Uterus (tissue), 4 donors: ENCODE measurements at places on chromosomes 1 and 21. TPM values are rescaled to one million over a fixed set of nuclear protein-coding genes. Genes with fewer than 3 reads are reported as not detected.

DNA sequence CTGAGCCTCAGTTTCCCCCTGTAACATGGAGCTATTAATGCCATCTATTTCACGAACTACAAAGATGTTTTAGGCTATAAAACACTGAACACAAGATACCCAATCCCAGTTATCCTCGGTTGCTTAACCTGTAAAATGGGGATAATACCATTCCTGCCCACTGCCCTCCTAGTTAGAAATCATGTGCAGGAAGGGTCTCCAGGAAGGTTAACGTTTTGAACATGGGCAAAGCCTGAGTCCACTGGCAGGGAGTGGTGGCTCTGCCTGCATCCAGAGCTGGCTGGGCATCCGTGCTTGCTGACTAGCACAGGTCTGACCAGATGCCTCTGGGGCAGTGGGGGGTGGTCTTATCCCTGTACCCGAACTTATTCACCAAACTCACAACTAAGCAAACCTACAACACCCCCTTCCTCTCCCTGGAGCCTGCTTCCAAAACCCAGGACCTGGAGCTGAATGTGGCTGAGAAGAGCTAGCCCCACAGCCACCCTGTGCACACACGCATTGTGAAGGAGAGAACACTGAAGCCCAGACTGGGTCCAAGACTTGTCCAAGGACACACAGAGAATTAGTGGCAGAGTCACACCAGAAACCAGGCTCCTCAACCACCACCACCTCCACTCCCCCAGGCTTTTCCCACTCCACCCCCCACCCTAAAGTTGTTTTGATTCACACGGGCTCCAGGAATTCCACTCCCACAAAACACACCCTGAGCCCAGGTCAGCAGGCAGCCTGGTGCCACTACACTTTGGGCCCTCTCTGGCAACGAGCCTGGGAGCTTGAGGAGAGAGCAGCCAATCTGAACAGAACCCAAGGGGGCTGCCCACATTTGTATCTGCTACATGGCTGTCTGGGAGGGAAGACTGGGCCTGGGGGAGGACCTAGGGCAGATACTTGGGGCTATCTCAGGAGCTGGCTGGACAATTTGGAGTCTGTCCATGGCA is 1.6 kb downstream of the E2F2 start:
- no peaks in the 10 kb centered on the region for H3K36me3 ChIP-seq
- no peak overlapping the region for H3K4me3 ChIP-seq
- H3K27me3 ChIP-seq, result no peaks in the 10 kb centered on the region

DNA sequence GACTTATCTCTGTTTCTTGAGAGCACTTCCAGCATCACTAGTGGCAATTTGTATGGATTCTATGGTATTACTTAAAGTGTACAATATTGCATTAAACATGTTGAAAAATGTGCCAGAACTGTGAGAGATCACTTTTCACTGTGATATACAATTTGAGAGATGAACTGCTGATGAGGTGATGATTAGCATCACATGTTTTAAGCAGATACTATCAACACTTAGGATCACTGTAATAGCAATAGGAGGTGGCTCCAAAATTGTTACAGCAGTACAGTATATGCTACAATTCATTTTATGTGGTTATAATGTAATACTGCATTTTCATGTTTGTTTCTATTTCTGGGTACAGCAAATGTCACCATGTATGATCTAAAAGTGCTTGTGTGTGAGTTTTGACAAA is 570.0 kb downstream of the PTPRC start:
- no peak overlapping the region for H3K4me3 ChIP-seq
- no peaks in the 10 kb centered on the region for H3K36me3 ChIP-seq
- no peaks in the 10 kb centered on the region for H3K4me1 ChIP-seq
- H3K27ac ChIP-seq, result no peak overlapping the region
- no peak for DNase-seq
- H3K27me3 ChIP-seq, result no peaks in the 10 kb centered on the region

The PAX7 gene
- total RNA-seq, result not detected

DNA sequence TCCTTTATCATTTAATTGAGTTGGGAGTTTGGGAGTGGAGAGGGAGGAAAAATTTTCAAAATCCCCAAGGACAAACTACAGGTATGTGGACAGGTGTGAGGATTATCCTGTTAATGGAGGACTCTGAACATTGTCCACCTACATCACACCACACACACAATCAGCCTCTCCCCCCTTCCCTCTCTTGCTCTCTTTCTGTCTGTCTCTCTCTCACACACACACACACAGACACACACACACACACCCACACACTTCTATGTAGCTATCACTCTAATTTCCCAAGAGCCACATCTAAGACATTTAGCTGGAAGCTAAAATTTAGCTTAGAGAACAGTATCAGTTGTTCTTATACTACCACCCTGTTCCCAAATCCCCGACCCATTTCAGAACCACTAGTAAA is 1.5 kb downstream of the S100A8 start:
- no peak overlapping the region for H3K27ac ChIP-seq
- H3K36me3 ChIP-seq, result no peaks in the 10 kb centered on the region
- no peak overlapping the region for H3K4me3 ChIP-seq
- H3K27me3 ChIP-seq, result no peaks in the 10 kb centered on the region
- H3K4me1 ChIP-seq, result no peaks in the 10 kb centered on the region

The INAVA gene
- 1.5 TPM for total RNA-seq

The SYNC gene
- total RNA-seq, result 19.8 TPM

The BRINP3 gene
- 0.76 TPM for total RNA-seq

DNA sequence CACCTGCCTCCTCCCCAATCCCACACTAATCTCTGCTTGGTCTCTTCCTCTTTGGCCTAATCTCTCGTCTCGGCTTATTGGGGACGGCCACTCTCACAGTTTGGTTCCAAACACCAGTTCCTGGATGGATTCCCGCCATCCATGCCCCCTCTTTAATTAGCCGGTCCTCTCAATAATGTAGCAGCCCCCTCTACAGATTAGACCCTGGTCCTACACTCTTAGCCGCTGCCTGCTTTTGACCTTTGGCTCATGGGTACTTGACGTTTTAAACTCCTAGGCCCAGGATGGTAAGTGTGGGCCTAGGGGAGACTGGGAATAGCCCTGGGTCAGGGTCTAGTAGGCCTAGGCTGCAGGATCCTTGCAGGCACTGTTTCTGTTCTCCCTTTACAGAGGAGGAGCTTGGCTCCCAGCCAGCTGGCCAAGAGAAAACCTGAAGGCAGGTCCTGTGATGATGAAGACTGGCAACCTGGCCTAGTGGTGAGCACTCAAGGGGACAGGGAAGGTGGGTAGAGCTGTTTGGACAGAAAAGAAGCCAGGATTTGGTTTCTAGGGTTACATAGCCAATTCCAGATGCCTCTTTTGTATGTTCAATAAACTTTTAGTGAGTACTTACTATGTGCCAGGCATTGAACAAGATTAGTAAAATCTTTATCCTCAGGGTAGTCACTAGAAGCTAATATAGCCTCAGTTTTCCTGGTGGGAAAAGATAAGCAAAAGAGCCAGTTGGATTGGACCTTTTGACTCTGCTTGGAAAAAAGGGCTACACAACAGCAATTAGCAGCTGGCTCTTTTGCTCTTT is 758 bp downstream of the RAD54L start:
- H3K36me3 ChIP-seq, result no peaks in the 10 kb centered on the region
- no peak overlapping the region for H3K4me3 ChIP-seq
- no peaks in the 10 kb centered on the region for H3K27me3 ChIP-seq

DNA sequence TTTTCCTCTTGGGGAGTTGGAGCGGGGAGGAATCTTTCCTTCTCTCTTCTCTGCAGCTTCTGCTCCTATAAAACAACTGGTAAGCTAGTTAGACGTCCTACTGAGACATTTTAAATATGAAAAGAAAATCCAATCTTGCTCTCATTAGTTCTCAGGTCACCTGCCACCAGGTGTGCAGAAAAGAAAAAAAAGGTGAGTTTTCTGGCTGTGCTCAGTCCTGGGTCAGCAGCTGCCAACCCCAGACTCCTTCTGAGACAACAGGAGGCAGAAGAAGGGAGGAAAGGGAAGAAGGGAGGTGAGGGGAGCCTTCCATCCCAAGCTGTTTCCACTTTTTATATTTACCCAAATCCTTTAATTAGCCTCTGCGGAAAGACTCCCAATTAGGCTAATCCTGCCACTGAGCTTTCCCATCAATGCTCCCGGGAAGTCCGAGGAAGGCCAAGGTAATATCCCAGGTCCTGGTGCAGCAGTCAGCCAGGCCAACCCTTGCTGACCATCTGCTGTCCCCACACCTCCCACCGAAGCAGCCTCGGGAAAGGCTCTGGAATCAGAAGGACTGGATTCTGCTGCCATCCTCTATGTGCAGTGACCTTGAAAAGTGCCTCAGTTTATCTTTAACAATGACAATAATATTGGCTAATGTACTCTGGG is 33.4 kb downstream of the GLIS1 start:
- H3K27me3 ChIP-seq, result no peaks in the 10 kb centered on the region
- DNase-seq, result no peak
- H3K4me1 ChIP-seq, result no peaks in the 10 kb centered on the region

- no peaks in the 10 kb centered on the region for H3K27me3 ChIP-seq
- DNase-seq, result peak; percentile 51
- H3K4me3 ChIP-seq, result no peak overlapping the region
- H3K36me3 ChIP-seq, result no peaks in the 10 kb centered on the region
Observed at GRCh38 chr1:25631750-25632485, 15.3 kb downstream of the MAN1C1 start.

- H3K4me1 ChIP-seq, result no peaks in the 10 kb centered on the region
- no peak overlapping the region for H3K4me3 ChIP-seq
- H3K36me3 ChIP-seq, result no peaks in the 10 kb centered on the region
- H3K27me3 ChIP-seq, result no peaks in the 10 kb centered on the region
- H3K27ac ChIP-seq, result no peak overlapping the region
Observed at GRCh38 chr1:87362834-87363426, 34.2 kb downstream of the LMO4 start.
